Activated T-helper 17 cell treated with anti-CD3 and anti-CD28 coated beads, Interleukin-2, amount 50 U/mL, for 72 hours (primary cell): ENCODE measurements at places on chromosomes 3 and 15. TPM values are rescaled to one million over a fixed set of nuclear protein-coding genes. Genes with fewer than 3 reads are reported as not detected.

The MINAR1 gene
- 0.77 TPM for total RNA-seq

GRCh38 chr3:47664519-47664918 lies 85.9 kb upstream of the CSPG5 start:
- no peak for ATAC-seq

DNA sequence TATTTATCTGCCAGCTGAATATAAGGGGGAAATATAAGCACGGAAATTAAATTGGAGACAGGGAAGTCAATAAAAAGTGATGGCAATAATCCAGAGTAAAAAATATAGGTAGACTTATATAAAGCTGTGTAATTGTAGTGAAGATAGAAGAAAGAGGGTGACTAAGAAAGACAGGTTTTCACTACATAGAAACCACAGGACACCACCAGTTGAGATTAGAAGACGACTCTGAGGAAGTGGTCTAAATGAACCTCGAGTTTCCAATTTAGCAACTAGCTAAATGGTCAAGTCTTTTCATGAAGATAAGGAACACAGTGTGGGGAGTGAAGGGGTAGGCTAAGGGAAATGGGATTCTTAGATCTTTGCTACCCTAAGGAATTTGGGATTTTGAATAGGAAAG lies 188.8 kb upstream of the ARL6 start:
- ATAC-seq = no peak

DNA sequence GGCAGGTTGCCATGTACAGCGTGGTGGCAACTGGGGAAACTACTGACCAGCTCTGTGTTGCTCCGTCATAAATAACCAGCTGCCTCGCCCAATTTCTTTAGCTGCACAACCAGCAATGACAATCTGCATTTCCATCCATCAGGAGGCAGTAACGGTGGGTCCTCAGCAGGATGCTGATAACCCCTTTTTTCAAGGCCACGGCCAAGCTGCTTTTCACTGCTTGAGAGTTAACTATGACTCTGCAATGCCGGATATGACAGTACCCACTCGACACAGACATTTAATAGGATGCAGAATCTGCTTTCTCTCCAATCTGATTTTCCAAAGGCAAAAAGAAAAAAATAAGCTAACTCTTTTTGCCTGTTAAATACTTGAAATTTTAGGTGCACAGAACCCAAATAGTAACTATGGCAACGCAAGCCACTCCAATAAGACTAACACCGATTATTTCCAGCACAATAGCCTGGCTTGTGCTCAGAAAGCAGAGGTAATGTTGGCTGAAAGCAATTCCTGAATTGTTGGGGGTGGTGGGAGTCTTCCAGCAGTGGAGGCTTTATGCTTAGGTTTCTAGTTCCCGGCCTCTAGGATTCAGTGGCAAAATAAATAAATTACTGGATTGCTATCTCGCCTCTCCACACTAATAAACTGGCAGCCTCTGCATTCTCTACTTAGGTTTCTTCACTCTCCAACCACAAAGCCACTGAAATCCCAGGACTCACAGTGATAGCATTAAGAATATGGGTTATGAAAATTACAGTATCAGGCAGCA lies 31.2 kb upstream of the SRGAP3 start:
- ATAC-seq = no peak

GRCh38 chr15:39456159-39456558 lies 124.7 kb upstream of the THBS1 start:
- ATAC-seq = no peak

The TKT gene
- total RNA-seq = 296 TPM
